ENCODE measurements at places on chromosomes 6 and 20.

DNA sequence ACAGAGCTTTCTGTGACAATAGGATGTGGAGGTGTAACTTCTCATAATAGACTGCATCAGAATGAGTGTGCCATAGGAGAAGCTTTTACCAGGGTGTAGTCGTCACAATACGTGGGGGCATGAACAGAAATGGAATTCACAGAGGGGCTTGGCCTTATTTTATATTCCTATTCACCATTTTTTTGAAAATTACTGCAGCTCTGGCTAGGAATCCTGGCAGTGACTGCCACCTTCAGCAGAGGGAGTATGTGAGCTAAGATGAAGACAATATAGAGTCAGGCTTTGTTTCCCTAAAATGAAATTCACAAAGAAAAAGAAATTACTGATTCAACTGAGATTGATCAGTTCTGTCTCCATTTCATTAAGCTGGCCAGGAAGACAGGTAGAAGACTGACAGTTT lies 13.9 kb downstream of the TOMM6 start:
- no peak for DNase-seq

DNA sequence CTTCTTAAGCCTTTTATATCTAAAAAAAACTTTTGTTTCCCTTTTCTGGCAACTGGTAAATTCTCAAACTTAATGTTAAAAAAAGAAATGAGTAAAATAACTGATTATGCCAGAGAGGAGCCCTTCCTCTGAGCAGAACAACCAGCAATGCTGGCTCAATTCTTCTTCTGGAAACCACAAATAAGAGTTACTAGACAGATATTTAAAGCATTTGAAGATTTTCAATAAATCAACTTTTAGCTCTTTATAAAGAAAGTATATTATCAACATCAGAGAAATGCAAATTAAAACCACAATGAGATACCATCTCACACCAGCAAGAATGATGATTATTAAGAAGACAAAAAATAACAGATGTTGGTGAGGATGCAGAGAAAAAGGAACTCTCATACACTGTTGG lies 61.1 kb upstream of the TCF21 start:
- no peak for DNase-seq

GRCh38 chr20:62832951-62833391 lies 16.1 kb downstream of the COL9A3 start:
- no peak for DNase-seq

GRCh38 chr6:111503194-111503593 lies 20.2 kb upstream of the REV3L start:
- no peak for DNase-seq

DNA sequence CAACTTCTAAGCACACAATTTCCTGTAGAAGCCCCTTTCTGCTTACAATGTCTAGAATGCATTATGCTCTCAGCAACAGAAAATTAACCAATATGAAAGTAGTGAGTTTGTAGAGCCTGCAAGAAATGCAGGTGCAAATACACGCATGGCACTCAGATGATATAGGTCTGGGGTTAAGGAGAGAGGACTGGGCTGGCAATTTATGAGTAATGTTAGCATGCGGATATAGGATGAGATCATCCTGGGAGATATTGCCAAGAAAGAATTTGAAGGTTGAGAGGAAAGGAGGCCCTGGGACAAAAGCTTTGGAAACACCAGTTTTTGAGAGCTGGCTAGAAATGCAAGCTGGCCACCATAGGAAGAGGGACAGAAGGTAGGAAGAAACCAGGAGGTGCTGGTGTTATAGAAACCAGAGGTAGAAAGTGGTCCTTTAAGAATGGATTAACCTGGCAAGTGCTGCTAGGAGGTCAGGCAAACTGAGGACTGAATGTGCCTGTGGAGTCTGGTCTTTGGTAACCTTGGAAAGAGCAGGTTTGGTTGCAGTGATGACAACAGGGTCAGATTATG lies 183.2 kb upstream of the MYLIP start:
- DNase-seq = no peak

DNA sequence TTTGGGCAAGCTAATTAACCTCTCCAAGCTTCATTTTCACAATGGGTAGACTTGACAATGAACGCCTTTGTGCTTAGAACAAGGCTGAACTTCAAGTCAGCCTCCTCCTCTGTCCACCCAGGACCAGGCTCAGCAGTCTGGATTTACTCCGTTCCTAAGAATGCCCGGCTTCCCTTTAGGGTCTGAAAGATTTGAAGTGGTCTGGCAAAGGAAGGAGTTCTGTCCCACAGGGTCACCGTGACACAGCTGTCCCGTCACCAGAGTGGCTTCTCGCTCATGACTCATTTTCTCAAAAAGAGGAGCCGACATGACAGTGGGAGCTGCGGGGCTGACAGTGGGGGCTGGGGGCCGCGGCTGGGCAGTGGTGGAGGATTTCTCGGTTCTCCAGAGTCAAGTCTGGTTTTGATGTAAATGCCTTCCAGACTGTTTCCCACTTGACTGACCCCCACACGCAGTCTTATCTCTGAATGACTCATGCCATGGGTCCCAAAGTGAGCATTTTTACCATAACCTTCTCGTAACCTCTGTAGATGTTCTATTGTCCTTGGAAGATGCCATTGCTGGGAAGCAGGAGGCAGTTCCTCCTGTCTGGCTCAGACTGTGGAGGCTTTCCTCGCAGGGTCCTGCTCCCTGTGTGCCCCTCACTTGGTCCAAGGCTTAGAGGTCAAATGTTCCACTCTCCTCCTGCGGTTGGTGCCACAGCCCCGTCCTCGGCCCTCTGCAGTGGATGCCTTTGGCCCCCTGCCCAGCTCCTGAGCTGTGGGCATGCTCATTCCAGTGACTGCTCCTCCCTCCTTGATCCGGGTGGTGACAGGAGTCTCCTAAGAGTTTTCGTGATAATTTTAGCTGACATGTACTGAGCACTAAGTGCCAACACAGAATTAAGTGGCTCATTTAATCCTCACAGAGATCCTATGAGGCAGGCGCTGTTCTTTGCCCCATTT lies 253.1 kb downstream of the FNDC1 start:
- DNase-seq = no peak

GRCh38 chr6:25387911-25388310 lies 108.7 kb downstream of the CARMIL1 start:
- DNase-seq = no peak

- no peak for DNase-seq
Measured at GRCh38 chr20:37567331-37567665, 39.6 kb upstream of the BLCAP start.

DNA sequence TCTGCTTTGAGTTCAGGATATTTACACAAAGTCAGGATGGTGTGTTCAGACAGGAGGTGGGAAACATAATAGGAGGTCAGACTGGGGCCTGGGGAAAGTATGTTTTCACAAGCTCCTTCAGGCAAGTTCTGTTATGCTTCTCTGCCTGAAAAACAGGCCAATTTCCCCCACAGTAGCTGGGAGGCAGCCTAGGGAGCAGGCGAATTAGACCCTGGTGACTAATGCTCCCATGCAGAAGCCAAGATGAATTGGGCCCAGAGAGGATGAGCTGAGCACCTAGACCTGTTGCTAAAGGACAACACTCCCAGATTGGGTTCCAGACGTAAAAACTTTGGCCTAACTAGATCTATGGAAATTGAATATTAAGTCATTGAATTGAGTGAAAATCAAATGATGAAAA lies 142.2 kb upstream of the MAP3K7 start:
- no peak for DNase-seq

- DNase-seq = no peak
Measured at GRCh38 chr6:150325066-150325772, 43.6 kb upstream of the IYD start.

DNA sequence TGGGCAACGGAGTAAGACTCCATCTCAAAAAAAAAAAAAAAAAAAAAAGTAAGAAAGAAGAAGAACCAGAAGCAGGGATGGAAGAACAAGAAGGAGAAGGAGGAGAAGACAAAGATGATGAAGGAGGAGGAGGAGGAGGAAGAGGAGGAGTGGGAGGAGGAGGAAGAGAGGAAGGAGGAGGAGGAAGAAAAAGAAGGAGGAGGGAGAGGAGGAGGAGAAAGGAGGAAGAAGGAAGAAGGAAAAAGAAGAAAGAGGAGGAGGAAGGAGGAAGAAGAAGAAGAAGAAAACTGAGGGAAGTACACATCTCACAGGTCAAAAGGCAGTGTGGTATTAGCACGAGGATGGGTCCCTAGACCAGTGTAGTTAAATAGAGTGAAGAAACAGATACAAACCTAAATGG lies 65.1 kb upstream of the SCAF8 start:
- DNase-seq = no peak

- no peak for DNase-seq
Measured at GRCh38 chr6:132199343-132199742, 201.9 kb downstream of the MOXD1 start.

GRCh38 chr6:5994999-5995657 lies 11.6 kb downstream of the NRN1 start:
- no peak for DNase-seq

DNA sequence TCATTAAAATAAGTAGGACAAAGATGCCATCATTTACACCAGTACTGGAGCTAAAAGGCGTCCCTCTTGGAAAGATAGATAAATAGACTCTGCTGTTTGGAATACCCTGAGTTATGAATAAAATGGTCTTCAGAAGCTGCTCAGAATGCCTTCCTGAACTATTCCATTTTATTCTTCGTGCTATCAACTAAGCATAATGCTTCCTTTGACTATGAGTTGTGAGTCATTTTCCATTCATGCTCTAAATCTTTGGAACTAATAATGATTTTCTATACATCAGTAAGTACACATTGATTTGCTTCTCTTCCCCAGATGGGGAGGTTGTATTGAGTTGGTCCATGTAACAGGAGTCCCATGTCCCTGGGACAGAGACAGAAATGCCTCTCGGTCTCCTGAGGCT lies 98.3 kb upstream of the PDE7B start:
- no peak for DNase-seq

- no peak for DNase-seq
Measured at GRCh38 chr20:1477896-1478490, 11.3 kb upstream of the NSFL1C start.

GRCh38 chr6:9943986-9944385 lies 470.9 kb downstream of the TFAP2A start:
- no peak for DNase-seq

GRCh38 chr20:54076259-54076658 lies 5.9 kb upstream of the BCAS1 start:
- no peak for DNase-seq

- no peak for DNase-seq
Measured at GRCh38 chr6:153634416-153634815, 404.6 kb upstream of the OPRM1 start.

DNA sequence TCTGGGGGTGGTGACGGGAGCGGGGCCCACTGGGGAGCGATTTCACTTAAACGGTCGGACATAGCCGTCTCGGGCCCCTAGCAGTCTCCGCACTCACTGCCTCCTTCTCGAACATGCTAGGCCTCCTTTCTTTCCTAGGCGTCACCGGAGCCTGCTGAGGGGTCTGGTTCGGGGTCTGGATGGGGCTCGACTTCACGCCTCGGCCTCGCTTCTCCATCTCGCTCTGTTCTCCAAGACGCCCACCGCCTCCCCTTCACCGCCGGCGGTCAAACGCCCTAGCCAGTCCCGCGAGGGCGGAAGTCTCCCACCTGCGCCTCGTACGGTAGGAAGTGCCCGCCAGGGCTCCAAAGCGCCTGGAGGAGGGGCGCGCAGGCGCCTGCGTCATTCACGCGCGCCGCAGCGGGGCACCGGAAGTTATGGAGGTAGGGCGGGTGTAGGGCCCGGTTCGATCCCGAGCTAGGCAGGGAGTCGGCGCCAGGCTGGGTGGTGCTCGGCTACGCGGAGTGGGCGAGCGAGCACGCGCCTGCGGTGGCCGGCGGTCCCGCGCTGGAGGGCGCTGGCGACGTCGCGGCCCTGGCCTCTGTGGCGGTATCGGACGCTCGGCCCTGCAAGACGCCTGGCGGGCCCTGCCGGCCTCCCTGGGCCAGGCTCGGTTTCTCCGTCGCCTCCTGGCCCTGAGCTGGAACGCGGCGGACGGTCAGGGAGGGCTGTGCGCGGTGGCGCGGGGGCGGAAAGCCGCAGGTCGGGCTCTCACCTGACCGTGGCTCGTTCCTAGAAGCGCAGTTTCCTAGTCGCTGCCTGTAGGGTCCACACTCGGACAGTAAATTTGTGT lies at the start of the genes DYNLT2 and ERMARD:
TSS of gene DYNLT2 (minus strand) at position 331 of the 832 bp plus-strand sequence. CDS start at position 217, 114 bp downstream.
TSS of gene ERMARD (plus strand) at position 381 of the 832 bp plus-strand sequence. CDS start at position 417, 36 bp downstream.
- peak; percentile 88 for DNase-seq

DNA sequence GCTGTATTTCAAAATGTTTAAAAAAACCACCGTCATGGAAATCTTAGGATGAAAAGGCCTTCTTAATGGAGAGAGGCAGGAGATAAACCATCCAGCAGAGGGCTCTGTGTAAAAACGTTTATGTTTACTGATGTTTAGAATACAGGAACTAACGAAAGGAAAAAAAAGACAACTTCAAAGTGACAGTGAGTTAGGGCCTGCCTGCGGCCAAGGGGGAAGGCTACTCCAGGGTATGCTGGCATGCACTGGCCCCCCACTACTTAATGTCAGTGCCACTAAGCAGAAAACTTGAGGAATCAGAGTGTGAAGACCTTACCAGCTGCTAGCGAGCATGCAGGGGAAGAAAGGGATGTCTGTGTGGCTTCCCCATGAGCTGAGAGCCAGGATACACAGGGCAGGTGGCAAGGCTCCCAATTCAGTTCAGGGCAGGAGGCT lies 47.7 kb downstream of the AKAP7 start:
- DNase-seq = no peak

GRCh38 chr6:14086701-14087100 lies 30.9 kb upstream of the CD83 start:
- no peak for DNase-seq

DNA sequence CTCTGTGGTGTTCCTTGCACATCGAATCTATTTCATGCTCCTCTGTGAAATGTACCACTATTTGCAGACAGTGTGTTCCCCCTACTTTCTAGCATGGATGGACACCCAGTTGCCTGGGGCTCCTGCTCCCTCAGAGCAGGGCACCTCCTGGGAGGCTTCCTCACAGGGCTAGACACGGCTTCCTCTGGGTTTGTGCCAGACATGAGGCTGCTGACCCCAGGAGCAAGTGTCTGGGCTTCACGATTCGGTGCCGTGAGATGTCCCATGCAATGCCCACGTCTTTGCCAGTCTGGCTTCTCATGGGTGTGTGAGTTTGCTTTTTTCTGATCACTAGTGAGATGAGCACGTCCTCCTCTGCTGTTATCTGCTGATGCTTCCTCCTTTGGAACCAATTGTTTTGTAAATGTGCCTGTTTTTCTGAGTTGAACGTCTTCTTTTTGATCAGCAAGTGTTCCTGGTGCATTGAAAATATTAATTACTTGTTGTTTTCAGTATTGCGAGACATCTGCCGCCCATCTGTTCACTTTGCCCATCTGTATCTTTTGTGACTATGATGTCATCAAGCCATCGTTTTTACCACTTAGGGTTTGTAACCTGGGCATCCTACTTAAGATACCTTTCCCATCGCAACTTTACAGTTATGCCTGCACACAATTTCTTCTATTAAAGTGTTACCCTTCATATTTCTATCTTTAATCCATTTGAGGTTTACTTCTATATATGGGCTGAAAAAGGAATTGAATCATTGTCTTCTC lies 92.0 kb downstream of the TTLL2 start:
- DNase-seq = no peak

- DNase-seq = no peak
Measured at GRCh38 chr6:20205722-20206161, 6.5 kb downstream of the MBOAT1 start.

- no peak for DNase-seq
Measured at GRCh38 chr6:122553697-122554096, 56.5 kb upstream of the PKIB start.

Measured in stimulated activated CD4-positive, alpha-beta T cell treated with anti-CD3 and anti-CD28 coated beads, Interleukin-1b, Interleukin-23, amount 100 ng/mL, for 24 hours (primary cell).